ENCODE measurements at places on chromosomes 12 and 14. TPM values are rescaled to one million over a fixed set of nuclear protein-coding genes. Genes with fewer than 3 reads are reported as not detected.

ARHGEF40 gene
- 35.5 TPM for total RNA-seq

MIP gene
- under 0.01 TPM for total RNA-seq

RIPK3 gene
- total RNA-seq, result 20.2 TPM

PIWIL1 gene
- total RNA-seq, result not detected

FGF6 gene
- not detected for total RNA-seq

PLEKHG7 gene
- total RNA-seq, result not detected

NANOG gene
- total RNA-seq, result not detected

SYNE3 gene
- 15.1 TPM for total RNA-seq

CMA1 gene
- not detected for total RNA-seq

CGRRF1 gene
- 7.3 TPM for total RNA-seq

PRB2 gene
- total RNA-seq, result not detected

WNT1 gene
- not detected for total RNA-seq

- DNase-seq, result no peak
Observed at GRCh38 chr12:4609071-4609470, 39.8 kb downstream of the AKAP3 start.

- no peak for DNase-seq
Observed at GRCh38 chr14:85948153-85948552, 418.2 kb downstream of the FLRT2 start.

- no peak for DNase-seq
Observed at GRCh38 chr14:68250927-68251768, 431.6 kb downstream of the RAD51B start.

DNA sequence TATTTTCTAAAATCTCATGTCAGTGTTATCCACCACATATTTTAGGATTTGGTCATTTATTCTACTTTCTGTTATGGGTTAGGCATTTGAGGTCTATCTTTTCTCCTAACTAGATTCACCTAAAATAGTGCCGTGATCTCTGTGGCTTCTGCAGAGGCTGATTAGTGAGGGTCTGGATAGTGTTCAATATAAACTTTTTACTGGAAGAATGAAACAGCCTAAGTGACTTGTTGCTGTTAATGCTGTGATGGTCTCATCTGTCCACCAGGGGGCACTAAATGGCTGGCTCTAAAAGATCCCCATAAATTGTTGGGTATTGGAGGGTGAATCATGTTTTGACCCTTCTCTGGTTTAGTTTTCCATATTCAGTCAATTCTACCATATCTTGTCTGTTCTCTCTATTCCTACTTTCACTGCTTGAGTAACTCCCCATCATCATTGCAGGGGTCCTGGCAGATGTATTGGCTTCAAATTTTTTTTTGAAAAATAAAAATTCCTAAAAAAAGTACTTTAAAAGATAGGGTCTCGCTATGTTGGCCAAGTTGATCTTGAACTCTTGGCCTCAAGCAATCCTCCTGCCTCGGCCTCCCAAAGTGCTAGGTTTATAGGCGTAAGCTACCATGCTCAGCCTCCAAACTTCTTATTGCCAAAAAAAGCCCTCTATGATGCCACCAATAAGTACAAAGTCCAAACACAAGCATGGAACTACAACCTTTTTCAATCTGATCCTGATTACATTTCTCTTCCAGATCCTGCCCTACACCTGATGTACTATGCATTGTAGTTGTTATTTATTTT, 6.9 kb downstream of the PABPN1 start:
- DNase-seq, result peak; percentile 47

- DNase-seq, result no peak
Observed at GRCh38 chr14:97273540-97273939, 476.4 kb downstream of the VRK1 start.

- no peak for DNase-seq
Observed at GRCh38 chr12:4379405-4379804, at the start of gene FGF23. TSS of gene FGF23 (minus strand) at chr12:4379712. CDS start at chr12:4379582, 130 bp downstream.

GRCh38 chr12:116855744-116856470, 25.3 kb downstream of the HRK start:
- no peak for DNase-seq

DNA sequence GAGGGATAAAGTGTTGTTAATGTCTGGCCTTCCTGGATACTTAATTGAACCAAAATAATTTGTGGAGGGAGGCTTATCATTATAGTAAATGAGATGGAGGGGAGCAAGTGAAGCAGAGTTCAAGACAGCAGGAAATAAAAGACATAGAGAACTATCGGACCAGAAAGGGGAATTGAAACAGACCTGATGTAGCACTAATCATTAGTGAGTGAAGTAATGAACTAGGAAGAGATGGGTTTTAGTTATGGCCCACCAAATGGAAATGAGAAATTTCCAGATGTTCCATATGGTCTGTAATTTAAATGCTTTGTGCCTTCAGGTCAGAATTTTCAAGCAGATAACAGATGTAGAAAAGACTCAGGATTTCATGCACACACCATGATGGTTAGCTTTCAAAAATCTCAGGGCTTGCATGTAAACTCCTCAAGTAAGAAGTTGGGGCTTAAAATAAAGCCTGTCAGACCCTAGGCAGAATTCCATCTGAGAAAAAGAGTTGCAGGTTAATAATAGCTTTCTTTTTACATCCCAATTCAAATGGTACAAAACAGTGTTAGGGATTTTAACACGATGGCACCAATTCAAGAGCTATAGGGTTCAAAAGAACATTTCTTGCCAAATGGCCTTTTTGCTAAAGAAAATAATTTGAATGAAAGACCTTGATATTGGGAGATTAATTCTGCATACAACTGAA, 355.8 kb downstream of the FSCB start:
- DNase-seq, result no peak

DNA sequence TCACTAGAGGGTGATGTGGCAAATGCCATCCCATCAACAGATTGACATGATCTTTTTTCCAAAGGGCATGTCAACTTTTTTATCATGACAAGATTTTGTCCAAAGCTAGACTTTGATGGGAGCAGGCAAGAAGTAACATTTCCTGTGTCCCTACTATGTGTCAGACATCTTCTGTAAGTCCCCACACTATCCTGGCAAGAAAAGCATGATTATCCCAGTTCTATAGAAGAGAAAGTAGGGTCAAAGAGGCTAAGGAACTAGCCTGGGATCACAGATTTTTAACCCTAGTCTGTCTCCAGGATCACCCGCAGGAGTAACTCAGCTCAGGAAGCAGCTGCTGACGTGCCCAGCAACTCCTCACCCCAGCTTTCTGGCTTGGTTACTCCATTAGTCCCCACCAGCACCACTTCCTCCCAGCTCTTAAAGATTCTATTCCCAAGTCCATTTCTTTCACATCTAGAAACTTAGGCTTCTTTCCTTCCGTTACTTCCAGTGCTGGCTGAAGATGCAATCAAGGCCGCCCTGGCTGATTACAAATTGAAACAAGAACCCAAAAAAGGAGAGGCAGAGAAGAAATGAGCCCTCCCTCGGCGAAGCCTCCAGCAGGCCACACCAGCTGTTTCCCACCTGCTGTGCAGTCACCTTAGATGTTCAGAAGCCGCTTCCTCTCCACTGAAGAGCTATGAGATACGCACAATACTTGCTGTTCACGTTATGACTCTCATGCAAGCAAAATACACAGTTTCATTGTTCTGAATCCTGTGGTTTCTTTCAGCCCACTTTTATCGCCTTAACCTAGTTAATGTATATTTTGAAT, 6.2 kb downstream of the ISCU start:
- DNase-seq, result no peak

DNA sequence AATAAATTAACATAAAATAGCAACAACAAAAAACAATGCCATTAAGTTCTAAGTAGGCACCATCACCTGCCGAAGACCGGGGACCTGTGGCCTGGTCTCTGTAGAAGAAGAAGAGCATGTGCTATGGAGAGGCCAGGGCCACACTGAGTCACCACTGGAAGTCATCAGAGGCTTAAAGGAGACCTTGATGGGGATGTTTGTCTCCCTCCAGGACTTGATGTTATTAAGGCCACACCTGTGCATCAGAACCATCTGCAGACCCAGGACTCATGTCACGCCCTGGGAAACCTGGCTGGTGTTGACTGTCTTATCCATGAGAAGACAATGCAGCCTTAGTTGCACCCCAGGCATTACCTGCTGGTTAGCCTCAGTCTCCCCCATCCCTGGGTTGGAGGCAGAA, 292.3 kb downstream of the AACS start:
- DNase-seq, result no peak

GRCh38 chr12:25295361-25295760, 44.6 kb upstream of the KRAS start:
- no peak for DNase-seq

DNA sequence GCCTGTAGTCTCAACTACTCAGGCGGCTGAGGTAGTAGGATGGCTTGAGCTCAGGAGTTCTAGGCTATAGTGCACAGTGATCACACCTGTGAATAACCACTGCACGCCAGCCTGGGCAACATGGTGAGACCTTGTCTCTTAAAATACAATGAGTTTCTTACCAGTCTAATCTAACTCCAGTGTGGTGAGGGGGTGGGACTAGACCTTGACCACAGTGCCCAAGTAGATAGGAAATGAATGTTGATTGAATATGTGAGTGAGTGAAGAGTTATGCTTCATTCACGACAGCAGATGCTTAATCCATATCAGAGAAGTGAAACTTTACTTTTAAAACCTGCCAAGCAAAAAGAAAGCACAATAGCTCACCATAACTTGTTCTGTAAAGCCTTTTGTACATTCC, 11.2 kb upstream of the AK7 start:
- DNase-seq, result no peak

GRCh38 chr14:76713121-76713520, 48.1 kb upstream of the VASH1 start:
- no peak for DNase-seq

- no peak for DNase-seq
Observed at GRCh38 chr12:107094183-107094448, 767 bp upstream of the CRY1 start.

- DNase-seq, result no peak
Observed at GRCh38 chr14:79597566-79597965, 613.7 kb downstream of the DIO2 start.

Data from hematopoietic multipotent progenitor cell (in vitro differentiated cells).